ENCODE measurements at places on chromosomes 3 and 15.

DNA sequence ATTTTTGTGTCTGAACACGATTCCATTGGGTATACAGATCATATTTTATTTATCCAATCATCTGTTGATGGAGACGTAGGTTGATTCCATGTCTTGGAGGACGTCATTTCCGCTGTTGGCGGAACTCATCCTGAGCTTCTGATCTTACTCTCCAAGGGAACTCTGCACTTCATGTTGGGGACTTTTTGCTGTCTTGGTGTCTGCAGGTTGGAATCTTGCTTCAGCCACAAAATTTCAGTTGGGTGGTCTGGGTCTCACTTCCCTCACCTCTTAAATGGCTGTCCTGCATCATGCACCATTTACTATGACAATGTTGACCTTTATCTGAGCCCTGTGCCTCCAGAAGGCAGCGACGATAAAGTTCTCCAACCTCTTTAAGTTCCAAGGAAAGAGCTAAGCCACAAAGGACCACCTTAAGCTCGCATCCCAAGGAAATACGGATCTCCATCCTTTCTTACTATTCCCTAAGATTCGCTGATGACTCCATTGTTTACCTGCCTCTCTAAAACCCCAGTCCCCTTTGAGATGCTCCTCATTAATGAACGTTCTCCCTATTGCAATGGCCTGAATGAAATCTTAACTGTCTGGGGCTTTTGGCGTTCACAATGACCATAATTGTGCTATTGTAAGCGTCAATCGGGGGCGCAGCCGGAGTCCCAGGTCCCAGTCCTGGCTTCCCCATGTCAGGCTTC is 23.1 kb upstream of the RNU6-1 start:
- no peak for DNase-seq

- peak; percentile 25 for DNase-seq
These were observed 59.5 kb upstream of the SUCLG2 start for GRCh38 chr3:67713764-67714469.

- DNase-seq, result no peak
These were observed 272.7 kb upstream of the RGMA start for GRCh38 chr15:93361703-93362102.

DNA sequence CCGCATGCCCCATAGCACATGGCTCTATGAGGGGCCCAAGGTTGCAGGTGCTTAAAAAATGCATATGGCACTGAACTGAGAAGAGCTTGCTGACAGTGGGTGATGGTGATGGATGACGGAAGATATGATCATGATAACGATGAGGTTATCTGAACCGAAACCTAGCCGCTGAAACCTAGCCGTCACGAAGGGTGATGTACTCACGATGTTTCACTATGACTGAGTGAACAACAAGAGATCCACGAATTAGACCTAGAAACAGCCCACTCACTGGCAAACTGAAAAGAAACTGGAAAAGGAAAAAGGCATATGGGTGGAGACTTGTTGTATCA is 57.6 kb upstream of the BCL6 start:
- no peak for DNase-seq

DNA sequence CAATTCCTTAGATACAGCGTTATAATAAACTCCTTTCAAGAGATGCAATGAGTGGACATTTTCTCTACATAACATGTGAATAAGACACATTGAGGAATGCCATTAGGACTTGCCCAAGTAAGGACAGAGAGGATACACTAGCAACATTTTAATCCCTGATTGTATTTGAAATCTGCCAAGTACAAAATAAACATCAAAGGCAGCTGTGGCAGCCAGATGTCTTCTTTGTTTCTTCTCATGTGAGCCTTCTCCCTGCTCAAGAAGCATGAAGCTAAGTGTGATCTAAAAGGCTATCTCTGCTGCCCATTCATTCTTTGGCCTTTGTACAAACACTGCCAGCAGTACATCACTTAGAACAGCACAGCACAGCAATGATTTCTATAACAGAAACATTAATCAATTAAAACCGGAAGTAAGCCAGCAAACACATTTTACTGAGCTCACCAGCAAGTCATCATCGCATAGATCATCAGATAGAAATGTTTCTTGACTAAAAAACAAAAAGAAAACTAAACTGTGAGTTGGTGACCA is 364.0 kb downstream of the CNTN6 start:
- DNase-seq, result no peak

DNA sequence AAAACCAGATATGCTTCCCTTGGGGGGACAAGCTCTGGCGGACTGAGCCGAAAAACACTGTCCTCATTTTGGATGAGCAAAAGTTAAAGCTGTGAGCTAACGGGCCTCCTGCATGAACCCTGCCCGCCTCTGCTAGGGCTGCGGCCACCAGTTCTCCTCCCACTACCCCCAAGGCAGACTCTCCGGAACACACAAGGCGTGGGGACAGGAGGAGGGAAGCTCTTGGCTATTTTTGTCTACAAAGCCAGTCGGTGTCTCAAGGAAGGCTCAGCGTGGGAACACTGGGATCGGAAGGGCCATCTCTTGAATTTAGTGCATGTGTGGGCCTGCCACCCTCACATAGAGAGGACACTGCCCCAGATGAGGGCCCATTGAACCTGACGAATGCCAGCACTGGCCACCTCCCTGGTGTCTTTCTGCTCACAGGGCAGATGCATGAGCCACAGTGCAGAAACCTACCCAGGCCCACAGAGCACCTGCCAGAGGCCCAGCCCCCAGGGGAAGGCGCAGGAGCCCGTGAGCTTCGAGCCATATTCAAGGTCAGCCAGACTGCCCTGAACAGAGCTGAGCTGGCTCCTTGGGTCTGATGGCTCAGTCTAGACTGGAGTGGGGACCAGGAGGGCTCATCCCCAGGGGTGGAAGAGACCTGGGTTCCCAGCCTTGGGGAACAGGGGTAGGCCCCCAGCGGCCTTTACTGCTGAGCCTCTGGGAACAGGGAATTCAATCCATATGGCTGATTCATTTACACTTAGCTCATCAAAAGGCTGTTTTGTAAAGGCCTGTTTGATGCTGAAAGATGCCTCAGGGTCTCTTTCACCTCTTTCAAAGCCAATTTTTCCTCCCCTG is 38.3 kb downstream of the HCN4 start:
- peak; percentile 33 for DNase-seq

Measured in mesendoderm (in vitro differentiated cells).